ENCODE measurements at places on chromosomes 5 and 9.

DNA sequence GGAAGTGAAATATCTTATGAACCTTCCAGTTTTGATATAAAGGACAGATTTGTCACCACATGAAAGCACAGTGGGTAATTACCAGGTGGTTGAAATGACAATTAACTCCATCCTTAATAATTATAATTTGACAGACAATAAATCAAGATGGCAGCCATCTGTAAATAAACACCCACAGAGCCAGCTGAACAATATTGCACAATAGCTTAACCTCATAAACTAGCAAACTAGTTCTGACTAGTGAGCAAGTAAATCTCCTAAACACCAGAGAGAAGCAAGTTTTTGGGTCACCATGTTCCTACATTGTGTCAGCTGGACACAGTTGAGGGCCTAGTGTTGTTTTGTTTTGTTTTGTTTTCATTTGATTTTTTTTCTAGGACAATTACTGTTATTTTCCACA, 577.4 kb downstream of the ACTL7B start:
- no peak for DNase-seq

DNA sequence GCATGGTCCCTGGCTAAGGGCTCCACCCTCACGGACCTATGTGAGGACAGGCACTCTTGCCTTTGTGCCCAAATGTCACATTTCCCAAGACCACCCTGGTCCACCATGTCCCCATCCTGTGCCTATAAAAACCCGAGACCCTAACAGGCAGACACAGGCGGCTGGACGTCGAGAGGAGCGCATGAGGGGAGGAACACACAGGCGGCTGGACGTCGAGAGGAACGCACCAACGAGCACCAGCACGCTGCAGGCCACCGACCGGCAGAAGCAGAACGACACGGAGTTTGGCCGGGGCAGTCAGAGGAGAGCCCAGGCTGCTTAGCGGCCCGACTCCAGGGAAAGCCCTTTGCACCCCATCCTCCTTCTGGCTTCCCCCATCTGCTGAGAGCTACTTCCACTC, 119.9 kb downstream of the ADAMTS2 start:
- no peak for DNase-seq

- DNase-seq, result no peak
Observed at GRCh38 chr9:37104183-37104889, 16.0 kb upstream of the ZCCHC7 start.

DNA sequence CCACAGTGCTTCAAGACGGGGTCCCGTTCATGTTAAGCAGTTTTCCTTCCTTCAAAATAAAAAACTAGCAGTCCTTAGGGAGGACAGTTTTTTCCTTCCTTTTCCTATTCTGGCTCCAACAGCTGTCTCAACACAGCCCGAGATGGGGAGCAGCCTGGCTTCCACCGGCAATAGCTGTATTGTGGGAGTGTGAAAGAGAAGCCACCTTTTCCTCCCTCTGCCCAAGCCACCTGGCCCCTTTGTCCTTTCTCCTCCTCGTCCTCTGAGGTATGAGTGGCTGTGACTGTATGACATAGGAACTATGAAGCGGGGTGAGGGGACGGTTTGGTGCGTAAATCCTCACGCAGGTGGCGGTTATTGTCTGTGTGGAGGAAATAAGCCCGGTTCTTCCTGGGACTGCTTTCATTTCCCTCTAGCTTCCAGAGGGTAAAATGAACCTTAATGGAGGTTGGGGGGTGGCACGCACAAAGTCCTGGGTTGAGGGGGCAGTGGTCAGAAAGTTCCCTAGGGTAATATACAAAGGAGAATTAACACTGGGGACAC, 292.0 kb upstream of the DMRT1 start:
- DNase-seq, result no peak

GRCh38 chr9:4662989-4663792, 1.1 kb downstream of the PLPP6 start:
- DNase-seq, result no peak

GRCh38 chr5:154352960-154353548, 92.7 kb upstream of the SAP30L start:
- DNase-seq, result no peak

DNA sequence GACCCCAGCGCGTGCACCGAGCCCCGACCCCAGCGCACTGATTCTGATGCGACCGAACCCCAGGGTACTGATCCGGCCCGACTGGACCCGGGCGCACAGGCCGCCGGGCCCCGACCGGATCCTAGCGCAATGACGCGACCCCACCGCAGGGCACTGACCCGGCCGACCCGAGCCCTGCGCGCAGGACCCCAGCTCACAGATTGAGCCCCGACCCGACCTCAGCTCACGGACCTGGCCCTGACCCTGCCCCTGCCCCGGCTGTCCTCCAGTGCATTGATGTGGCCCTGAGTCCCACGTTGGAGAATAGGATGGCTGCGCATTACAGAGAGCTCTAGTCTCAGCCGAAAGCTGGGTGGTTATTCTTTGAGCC, 438 bp downstream of the TRIP13 start:
- DNase-seq, result no peak

DNA sequence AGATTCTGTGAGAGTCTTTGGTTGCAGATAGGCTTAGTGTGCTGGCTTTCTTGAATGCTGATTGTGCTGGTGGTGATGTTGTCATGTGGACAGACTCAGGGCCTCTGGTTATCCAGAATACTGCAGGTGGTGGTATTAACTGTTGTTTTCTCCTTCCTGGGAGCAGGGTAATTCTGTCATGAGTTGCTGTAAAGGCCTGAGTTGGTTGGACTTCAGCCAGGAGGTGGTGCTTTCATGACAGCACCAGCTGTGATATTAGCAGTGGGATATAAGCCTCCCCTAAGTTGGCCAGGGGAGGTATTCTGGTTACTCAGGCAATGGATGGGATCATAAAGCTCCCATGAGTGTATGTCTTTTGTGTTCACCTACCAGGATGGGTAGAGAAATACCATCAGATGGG, 16.4 kb upstream of the RNF180 start:
- no peak for DNase-seq

DNA sequence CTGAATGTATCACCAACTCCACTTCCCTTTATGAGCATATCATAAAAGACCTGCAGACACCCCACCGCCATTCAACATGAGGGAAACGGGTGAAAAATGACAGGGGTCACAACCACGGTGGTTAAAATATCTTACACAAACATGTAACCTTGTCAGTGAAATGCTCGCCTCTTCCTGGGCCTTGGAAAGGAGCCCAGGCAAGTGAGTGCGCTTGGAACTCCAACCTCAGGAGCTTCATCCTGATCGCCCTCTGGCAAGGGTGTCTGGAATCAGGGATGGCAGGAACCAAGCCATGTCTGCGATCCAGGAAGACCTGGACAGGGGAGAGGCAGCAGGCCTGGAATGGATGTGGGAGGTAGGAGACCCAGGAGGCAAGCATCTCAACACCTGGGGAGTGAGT, 282.7 kb downstream of the GAS1 start:
- DNase-seq, result no peak

GRCh38 chr9:7592321-7593316, 207.0 kb downstream of the DMAC1 start:
- no peak for DNase-seq

GRCh38 chr5:173283318-173284288, 44.6 kb downstream of the STC2 start:
- peak; percentile 51 for DNase-seq

DNA sequence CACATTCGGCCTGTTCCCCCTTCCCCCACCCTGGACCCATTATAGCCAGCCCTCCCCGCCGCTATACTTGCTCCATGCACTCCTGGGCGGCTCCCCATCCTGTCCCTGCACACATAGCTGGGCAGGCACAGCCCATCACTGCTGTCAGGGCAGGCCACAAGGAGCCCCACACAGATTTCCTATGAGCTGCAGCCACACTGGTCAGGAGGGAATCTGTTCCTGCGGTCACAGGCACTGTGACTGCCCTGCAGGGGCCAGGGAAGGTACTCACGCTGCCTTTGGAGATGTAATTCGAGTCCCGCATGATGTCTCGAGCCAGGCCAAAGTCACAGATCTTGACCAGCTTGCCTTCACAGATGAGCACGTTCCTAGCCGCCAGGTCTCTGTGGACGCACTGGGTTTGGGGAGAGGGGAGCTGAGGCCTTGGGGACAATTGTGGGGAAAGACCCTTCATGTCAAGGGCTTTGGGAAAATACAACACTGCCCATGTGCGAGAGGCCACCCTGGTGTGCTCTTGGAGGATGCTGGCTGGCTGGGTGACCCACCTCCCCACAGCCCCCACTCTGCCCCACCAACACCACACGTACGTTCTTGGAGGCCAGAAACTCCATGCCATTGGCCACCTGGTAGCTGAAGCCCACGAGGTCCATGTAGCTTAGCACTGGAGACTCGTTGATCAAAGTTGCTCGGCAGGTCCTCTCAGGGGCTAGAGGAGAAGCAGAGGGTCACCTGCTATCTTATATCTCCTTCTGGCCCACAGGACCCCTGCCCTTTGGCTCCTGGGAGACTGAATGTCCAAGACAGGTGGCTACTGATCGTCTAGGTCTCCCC, 34.5 kb upstream of the CSF1R start:
- DNase-seq, result no peak

GRCh38 chr9:120398286-120398685, 181.7 kb downstream of the CDK5RAP2 start:
- no peak for DNase-seq

GRCh38 chr5:100175346-100175745, 359.8 kb upstream of the FAM174A start:
- no peak for DNase-seq

DNA sequence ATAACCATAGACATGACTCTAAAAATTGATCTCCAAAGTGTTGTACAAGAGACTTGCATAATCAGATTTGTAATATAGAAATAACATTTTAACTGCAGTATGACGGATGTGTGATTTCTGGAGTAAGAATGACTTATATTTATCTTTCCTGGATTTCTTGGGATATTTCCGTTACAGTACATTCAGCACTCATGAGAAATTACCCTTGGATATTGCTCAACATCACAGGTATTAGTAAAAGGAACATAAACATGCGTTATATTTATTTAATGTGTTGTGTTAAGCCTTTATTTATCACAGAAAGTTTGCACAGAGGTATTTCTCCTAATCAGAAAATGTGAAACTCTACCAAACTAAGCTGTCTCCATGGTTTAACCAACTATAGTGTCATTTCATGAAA, 1823.9 kb upstream of the C9orf72 start:
- DNase-seq, result no peak

- DNase-seq, result no peak
Observed at GRCh38 chr5:59458321-59458720, 435.2 kb downstream of the PDE4D start.

DNA sequence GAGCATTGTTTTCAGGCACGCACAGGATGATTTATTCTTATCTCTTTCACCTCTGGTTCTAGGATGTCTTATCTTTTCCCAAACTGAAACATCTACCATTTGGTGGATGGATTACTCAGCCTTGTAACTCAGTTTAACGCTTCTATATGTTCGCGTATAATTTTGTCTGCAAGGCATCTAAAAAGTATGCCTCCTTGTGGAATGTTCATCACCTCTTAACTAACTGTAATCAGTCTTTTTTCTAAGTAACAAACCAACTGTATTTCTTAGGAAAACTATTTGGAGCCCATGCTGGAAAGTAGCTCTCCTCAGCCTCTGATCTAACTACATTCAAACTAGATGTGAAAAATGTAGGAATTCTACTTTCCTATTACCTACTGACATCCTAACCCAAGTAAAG, 11.5 kb upstream of the F2RL2 start:
- DNase-seq, result no peak

DNA sequence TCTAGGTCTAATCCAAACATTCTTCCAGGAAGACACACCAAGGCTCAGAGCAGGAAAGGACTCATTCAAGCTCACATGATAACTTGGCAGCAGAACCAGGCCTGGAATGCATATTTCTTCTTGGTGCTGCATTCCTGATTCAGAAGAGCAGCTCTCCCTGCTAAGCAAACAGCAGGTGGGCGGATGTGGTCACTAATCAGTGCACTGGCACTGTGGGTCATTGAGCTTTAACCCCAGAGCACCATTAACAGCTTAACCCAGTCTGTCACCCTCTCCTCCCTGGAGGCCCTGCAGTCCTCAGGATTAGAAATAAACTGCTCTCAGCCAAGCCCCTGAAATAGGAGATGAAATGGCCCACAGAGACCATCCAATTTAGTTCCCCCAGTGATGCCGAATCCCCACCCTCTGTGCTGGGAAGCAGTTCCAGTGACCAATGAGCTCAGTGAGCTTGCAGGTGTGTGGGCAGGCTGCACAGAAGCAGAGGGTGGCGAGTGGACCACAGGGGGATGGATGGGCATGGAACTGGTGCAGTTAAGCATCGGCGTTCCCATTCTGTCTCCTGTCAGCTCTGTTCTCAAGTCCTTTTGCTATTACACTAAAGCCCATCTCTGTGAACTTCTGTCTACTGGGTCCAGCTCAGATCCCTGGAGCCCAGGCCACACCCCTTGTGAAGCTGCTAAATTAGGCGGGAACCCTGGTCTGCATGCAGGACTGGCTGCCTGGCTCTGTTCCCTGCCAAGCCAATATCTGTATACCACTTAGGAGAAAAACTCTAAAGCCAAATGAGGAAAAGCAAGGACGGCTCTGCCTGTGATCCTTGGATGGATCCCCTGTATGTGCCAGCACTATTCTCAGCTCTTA, 16.6 kb upstream of the MEGF9 start:
- DNase-seq, result no peak

- no peak for DNase-seq
Observed at GRCh38 chr9:70261131-70261870, 2.5 kb downstream of the SMC5 start.

DNA sequence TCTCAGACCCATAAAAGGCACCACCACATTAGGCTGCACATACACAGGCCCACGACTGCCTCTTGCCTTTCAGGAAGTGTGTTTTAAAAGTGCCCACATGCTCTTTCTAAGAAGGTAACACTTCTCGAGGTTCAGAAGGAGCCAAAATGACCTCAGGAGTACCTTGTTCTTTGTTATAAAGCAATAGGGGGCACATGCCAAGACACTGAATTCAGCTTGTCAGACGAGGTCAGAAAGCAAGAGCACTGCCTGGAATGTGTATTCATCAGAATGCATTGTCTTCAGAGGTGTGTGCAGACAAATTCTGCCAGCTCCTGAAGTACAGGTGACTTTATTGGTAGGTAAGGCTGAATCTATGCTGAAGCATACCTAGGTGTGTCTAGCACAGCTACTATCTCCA, 114.5 kb upstream of the IRX1 start:
- no peak for DNase-seq

DNA sequence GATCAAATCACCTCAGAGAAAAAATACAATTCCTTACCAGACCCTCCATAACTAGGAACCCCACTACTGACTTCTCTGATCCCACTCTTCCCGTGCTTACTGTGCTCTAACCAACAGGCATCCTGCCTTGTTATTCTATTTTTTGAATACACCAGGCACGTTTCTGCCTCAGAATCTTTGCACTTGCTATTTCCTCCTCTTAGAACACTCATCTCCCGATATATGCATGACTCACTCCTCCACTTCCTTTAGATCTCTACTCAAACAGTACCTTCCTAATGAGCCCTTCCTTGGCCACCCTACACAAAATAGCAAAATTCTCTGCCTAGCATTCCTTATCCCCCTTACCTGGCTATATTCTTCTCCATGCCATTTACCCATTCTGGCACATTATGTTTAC, 43.9 kb downstream of the MAPKAP1 start:
- no peak for DNase-seq

- no peak for DNase-seq
Observed at GRCh38 chr5:72531496-72532190, 24.4 kb upstream of the ZNF366 start.

- no peak for DNase-seq
Observed at GRCh38 chr5:33841891-33842290, 49.9 kb downstream of the ADAMTS12 start.

Data from stimulated activated CD8-positive, alpha-beta memory T cell treated with anti-CD3 and anti-CD28 coated beads, Interleukin-15, amount 100 ng/mL, for 4 hours (primary cell).